Common myeloid progenitor, CD34-positive (primary cell): ENCODE measurements at places on chromosomes 16 and 17.

DNA sequence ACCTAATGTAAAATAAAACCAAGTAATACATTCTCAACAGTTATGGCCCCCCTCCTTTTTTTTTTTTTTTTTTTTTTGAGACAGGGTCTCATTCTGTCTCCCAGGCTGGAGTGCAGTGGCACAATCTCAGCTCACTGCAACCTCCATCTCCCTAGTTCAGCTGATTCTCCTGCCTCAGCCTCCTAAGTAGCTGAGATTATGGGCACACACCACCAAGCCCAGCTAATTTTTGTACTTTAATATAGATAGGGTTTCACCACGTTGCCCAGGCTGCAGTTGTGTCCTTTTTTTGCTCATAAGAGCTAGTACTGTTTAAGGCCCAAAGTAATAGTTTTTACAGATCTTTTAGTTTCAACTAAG, 18.3 kb downstream of the EARS2 start:
- DNase-seq, result no peak

DNA sequence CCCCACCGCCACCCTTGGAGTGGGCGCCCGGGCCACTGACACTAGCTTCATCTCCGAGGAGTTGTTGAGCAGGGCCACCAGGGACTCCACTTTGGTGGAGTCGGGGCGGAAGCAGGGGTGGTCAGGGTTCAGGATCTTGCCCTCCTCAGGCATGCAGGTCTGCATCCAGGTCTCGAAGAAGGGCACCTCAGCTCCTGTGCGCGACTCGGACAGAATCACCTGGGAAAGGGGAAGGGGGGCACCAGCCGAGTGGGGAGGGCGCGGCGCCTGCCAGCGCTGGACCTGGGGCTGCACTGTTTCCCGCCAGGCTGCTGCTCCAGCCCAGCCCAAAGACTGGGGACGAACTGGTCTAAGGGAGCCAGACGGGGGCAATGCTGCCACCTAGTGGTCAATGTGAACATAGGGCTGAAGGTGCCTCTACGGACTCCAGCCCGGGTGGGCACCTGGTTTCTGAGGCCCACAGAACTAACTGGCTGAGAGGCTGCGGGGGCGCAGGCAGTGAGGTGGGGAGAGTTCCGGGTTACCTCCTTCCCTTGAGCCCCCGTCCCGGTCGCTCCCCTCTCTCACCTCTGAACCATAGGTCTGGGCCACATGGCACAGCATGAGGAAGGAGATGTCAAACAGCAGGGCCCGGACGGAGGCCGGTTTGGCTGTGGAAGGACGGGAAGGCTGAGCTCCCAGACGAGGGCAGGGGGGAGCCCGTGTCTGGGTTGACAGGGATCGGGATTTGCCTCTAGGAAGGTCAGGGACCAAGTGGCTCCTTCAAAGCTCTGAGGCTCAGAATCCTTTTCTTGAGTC, 11.8 kb downstream of the CSF3 start:
- DNase-seq, result peak; percentile 75

- no peak for DNase-seq
These were observed 117.1 kb upstream of the NLRP1 start for GRCh38 chr17:5701381-5701780.

GRCh38 chr16:3066440-3066748, 954 bp downstream of the IL32 start:
- no peak for DNase-seq

DNA sequence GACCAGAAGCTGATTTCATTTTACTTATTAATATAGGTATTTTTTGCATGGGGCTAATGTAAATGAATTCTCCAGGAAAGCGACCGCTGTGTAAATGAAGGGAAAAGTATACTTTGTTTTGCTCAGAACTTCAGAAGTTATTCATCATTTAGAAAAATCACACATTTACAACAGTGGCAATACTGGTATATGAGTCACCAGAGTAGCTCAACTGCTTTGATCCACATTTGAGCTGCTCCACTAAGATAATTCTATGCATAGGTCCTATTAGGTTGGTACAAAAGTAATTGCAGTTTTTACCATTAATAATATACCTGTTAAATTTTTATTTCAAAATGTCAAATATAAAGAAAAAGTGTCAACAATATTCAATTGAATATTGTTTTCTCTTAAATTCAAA, 22.9 kb upstream of the DYNLRB2 start:
- no peak for DNase-seq

- peak; percentile 42 for DNase-seq
These were observed 1.2 kb downstream of the GPR142 start for GRCh38 chr17:74368341-74369081.

DNA sequence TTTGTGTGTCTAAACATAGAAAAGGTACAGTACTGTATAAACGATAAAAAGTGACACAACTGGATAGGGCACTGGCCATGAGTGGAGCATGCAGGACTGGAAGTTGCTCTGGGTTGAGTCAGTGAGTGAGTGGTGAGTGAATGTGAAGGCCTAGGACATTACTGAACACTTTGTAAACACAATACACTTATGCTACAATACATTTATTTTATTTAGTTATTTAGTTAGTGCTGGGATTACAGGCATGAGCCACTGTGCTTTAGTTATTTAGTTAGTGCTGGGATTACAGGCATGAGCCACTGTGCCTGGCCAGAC, 4.6 kb downstream of the CFAP20 start:
- DNase-seq, result no peak

DNA sequence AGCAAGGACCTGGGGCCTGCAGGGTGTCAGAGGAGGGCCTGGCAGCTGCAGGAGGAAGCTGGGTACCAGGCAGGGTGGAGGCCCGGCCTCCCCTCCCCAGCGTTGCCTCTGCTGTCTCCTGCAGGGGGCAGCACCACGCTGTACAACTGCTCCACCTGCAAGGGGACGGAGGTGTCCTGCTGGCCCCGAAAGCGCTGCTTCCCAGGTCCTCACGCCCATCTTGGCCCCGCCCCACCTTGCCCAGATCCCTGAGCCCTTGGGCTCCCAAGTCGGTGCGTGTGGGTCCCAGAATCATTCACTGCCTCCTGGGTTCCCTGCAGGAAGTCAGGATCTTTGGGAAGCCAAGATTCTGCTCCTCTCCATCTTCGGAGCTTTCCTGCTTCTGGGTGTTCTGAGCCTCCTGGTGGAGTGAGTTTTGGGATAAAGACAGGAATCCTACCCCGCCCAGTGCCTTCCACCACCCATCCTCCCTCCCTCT, 1.2 kb downstream of the TMEM95 start:
- DNase-seq, result peak; percentile 92

- peak; percentile 53 for DNase-seq
These were observed at the start of gene GNAO1 for GRCh38 chr16:56191156-56191815. TSS of gene GNAO1 (plus strand) at chr16:56191489. CDS start at chr16:56192236, 747 bp downstream.

DNA sequence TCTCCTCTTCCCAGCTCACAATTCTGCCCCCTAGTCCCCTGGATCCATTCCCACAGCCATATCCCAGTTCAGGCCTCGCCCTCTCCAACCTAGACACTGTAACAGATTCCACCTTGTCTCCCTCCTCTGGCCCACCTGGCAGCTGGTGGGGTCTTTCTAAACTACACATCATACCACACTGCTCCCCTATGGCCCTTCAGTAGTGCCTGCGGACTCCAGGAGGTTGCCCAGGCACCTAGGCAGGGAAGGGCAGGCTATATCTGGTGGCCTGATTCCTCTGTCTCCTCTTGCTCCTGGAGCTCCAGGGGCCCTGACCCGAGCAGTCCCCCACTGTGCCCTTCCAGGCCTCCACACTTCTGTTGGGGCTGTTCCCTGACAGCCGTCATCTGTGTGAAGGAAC, 64.5 kb downstream of the SMPD3 start:
- DNase-seq, result no peak

DNA sequence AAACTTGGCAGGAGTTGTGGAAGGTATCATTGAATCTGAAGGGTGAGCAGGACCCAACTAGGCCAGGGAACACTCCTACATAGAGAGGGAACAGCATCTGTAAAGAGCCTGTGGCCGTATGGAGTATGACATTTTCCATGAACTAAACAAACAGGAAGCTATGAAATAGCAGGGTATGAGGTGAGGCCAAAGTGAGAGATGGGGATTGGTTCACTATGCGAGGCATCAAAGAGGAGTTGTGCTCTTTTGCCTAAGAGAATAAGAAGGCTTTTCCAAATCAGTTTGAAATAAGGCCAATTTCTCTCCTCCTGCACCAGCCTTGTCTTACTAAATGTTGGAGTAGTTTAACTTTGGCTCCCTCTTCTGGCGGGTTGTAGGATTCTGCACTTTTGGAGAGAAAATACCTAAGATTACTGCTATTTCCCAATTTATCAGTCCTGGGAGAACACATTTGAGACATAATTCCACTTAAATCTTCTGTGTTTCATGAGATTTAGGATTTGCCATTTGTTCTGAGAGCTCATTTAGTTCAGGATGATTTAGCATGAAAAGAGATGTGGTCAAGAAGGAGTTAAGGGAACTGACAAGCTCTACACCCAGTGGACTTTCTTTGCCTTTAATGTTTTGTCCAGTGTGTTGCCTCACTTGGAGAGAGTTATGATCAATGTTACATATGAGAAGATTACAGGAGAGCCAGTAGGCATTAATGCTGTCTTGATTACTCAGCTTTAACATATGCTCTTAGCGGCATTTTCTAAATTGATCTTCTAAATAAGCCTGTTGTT, 55.4 kb downstream of the TNRC6C start:
- DNase-seq, result peak; percentile 73

- DNase-seq, result peak; percentile 77
These were observed 51.2 kb upstream of the DHX40 start for GRCh38 chr17:59513934-59514841.

- no peak for DNase-seq
These were observed 4.6 kb downstream of the FOXJ1 start for GRCh38 chr17:76136276-76137000.

DNA sequence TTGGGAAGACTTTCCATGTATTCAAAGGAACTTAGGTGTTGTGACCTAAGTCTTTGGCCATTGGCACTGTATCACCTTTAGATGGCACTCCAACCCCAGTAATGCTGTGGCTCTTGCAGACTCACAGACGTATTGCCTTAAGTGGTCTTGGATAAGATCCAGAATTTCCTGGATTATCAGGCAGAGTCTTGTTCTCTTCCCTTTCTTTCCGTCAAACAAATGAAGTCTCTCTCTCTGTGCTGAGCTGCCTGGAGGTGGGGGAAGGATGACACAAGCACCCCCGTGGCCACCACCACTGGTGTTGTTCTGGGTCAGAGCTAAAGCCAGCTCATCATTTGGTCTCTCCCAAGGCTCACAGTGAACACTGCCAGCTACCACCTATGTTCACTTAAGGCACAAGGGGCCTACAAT, 789.9 kb upstream of the KIF2B start:
- DNase-seq, result no peak

DNA sequence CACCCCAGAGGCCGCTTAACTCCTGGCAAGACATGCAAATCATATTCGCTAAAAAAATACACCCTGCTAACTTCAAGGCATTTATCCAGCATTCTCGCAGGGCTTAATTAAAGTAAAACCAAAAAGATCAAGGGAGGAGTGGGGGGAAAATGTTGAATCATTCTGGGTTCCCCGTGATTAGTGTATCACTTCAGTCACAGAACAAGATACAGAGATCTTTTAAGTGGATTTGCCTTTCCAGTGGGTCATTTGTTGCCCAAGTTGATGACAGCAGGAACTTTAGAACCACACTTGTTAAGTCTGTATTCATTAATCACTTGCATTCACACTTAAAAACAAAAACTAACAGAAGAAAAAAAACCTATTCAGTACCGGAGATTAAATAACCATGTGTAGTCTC, 17.3 kb downstream of the CRYBA1 start:
- no peak for DNase-seq

GRCh38 chr17:9332132-9332494, 243.5 kb downstream of the STX8 start:
- DNase-seq, result no peak

GRCh38 chr17:76973040-76973439, 104.8 kb downstream of the MGAT5B start:
- no peak for DNase-seq

- peak; percentile 57 for DNase-seq
These were observed 24.8 kb downstream of the MYO18A start for GRCh38 chr17:29155227-29155965.

DNA sequence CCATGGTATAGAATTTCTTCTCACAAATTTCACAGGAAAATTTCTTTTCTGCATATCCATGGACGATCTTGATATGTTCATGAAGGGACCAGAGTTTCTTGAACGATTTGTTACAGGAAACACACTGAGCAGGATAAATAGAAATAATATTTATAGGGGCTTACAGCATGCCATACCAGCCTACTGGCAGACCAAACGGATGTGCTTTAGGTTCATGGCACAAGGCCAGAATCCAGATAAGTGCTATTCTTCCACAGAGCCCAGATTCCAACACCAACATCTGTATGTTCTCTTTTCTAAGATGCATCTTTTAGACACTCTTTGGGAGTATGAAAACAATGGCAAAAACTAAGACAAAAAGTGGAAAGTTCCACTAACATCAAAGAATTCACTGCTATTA, 49.3 kb downstream of the ZNF652 start:
- no peak for DNase-seq

DNA sequence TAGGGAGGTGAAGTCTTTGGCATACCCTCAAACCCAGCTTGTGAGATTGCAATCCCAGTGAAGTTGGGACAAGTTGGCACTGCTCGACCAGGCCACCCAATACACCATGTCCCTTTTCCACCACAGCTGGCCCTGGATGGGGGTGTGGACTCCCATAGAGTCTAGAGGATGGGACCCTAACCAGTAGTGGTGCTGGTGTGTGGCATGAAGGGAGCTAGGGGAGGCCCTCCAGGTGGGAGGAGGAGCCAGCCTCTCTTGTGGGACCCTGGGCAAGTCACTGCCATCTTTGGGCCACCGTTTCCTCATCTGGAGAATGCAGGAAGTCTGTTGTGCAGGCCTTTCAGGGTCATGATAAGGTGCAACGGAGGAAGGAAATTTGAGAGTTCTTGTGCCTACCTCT, 1854.9 kb downstream of the TP53TG3F start:
- no peak for DNase-seq

DNA sequence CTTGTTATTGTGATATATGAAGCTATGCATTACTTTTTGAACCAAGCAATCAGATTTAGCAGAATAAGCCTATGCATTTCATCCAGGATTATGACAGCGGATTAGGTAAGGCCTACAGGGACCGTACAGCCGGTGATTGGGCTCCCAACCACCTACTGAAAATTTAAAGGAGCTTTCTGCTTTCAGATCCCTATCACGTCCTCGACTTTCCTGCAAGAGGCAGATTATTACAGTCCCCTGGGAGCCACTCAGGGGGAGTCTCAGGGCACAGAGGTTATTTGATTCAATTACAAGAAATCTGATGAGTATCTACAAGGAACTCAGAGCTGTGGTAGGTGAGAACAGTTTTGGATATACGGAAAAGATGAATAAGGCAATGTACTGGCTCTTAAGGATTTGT, 80.7 kb downstream of the HS3ST3B1 start:
- DNase-seq, result no peak

GRCh38 chr17:80694992-80695912, 150.6 kb downstream of the RPTOR start:
- DNase-seq, result no peak

- no peak for DNase-seq
These were observed 112.6 kb downstream of the RGS9 start for GRCh38 chr17:65249774-65250173.
